ENCODE measurements at places on chromosomes 13 and 19. TPM values are rescaled to one million over a fixed set of nuclear protein-coding genes. Genes with fewer than 3 reads are reported as not detected.
A peak's percentile ranks its signal among the peaks of the same experiment; 100 is the strongest.

ACER1 gene
- total RNA-seq: not detected

DNA sequence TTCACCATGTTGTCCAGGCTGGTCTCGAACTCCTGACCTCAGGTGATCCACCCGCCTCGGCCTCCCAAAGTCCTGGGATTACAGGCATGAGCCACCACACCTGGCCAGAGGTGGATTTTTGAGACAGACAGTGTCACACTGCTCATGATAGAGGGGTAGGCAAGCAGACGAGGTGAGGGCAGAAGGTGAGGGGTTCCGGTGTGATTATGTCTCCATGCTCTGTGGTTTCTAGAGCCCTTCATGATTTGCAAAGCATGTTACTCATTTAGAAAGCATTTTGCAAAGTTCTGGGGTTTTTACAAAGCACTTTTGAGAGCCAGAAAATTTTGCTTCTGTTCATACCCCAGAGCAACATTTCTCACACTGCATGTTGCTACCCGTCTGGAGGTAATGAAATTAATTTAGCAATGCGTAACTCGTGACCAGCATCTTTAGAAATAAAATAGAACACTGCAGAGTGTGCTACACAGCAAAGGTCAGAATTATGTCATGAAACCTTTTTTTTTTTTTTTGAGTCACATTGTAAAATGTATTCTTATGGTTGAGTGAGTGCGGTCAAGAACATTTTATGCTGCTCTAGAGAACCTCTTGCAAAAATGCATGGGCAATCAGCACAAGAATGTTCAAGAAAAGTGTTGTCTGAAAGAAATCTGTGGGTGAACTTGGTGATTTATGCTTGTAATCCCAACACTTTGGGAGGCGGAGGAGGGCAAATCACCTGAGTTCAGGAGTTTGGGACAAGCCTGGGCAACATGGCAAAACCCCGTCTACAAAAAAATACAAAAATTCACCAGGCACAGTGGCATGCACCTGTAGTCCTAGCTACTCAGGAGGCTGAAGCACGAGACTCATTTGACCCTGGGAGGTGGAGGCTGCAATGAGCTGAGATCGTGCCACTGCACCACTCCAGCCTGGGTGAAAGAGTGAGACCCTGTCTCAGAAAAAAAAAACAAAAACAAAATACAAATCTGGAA, 58.0 kb downstream of the MAP4K1 start:
- H3K27ac ChIP-seq: peak overlapping the region; percentile 96
- peaks cover 79% of the 10 kb centered on the region for H3K4me1 ChIP-seq
- DNase-seq: peak; percentile 85

LRG1 gene
- total RNA-seq: 0.35 TPM

GRCh38 chr13:49497272-49497671, 1.5 kb downstream of the PHF11 start:
- H3K27me3 ChIP-seq: no peaks in the 10 kb centered on the region
- peak overlapping the region; percentile 94 for H3K4me3 ChIP-seq

CIC gene
- 77.3 TPM for total RNA-seq

GRCh38 chr19:38452430-38453366, 19.2 kb downstream of the RYR1 start:
- H3K27ac ChIP-seq: no peak overlapping the region
- no peaks in the 10 kb centered on the region for H3K4me1 ChIP-seq
- H3K27me3 ChIP-seq: peaks cover 2% of the 10 kb centered on the region
- no peaks in the 10 kb centered on the region for H3K36me3 ChIP-seq
- no peak overlapping the region for H3K4me3 ChIP-seq

- no peaks in the 10 kb centered on the region for H3K27me3 ChIP-seq
- no peak overlapping the region for H3K4me3 ChIP-seq
- peaks cover 46% of the 10 kb centered on the region for H3K36me3 ChIP-seq
- no peak for DNase-seq
- H3K27ac ChIP-seq: no peak overlapping the region
These were observed 76.0 kb downstream of the ZDHHC20 start for GRCh38 chr13:21383090-21383489.

HPN gene
- total RNA-seq: not detected

- H3K36me3 ChIP-seq: peaks cover 44% of the 10 kb centered on the region
- DNase-seq: no peak
- H3K4me1 ChIP-seq: peaks cover 50% of the 10 kb centered on the region
- H3K27me3 ChIP-seq: no peaks in the 10 kb centered on the region
- H3K4me3 ChIP-seq: no peak overlapping the region
These were observed 86.1 kb upstream of the DOCK9 start for GRCh38 chr13:99063952-99064351.

DNA sequence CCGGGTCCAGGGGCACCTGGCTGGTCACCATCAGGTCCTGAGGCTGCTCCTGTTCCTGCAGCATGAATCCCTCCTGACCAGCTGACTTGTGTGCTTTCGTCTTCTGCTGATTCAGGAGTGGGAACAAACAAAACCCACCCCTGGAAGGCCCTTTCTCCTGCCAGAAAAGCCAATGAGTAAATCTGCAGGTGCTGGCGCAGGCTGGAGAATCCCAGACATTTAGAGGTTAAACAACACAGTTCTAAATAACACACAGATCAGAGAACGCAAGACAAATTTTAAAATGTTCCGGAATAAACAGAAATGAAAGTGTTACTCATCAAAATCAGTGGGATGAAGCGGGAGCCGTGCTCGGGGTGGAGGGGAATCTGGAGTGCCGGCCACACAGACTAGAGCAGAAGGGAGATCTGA, 60.6 kb upstream of the C13orf46 start:
- H3K4me3 ChIP-seq: no peak overlapping the region
- no peak for DNase-seq
- H3K4me1 ChIP-seq: no peaks in the 10 kb centered on the region
- H3K27me3 ChIP-seq: no peaks in the 10 kb centered on the region
- H3K27ac ChIP-seq: no peak overlapping the region

Data from activated CD8-positive, alpha-beta memory T cell treated with anti-CD3 and anti-CD28 coated beads, Interleukin-2, amount 10 ng/mL, durations not matched to agents 7 days and 5 days (primary cell).